ENCODE measurements at places on chromosomes 1 and 21. TPM values are rescaled to one million over a fixed set of nuclear protein-coding genes. Genes with fewer than 3 reads are reported as not detected.

GRCh38 chr1:218845589-218845988 is 328.1 kb upstream of the LYPLAL1 start:
- no peak for DNase-seq

DNA sequence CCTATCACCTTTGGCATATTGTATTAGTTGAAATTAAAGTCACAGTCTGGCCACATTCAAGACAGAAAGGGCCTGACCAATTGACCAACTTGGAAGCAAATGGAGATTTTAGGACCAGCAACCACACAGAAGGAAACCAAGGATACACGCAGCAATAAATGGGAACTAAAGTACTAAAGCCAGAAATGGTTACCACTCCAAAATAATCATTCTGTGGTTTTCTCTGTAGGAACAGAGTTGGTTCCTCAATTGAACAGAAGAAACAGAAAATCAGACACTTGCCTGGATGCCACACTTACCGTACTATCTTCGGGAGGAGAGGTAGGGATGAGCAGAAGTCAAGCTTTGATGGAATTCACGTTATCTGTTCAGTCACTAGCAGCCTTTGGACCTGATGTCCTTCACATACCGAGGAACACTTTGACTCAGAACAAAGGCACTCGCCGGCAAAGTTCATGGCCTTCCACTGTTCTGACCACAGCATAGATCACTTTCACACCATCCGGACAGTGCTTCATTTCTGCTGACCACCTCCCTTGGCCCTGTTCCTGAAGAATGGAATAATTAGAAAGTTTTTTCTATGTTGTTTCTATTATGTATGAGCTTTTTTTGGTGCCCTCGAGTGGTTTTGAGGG is 96.9 kb downstream of the LPAR3 start:
- no peak for DNase-seq

NTNG1 gene
- 1.5 TPM for total RNA-seq

DNA sequence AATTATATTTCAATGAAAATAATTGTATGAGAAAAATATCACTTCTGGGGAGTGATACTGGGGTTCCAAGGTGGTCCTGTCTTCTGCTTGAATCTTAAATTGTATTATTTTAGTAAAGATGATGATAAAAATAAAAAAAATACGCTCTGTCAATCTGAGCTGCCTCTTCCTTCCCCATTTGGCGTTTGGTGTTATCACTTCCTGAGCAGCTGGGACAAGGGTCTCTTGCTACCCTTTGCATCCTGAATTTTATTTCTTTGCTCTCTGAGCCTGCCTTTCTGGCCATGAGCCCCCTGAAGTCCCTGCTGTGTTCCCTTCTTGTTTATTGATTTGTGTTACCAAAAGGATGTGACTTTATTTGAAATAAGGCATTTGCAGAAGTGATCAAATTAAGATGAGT is 111.0 kb downstream of the KCNJ6 start:
- no peak for DNase-seq

- DNase-seq, result no peak
These were observed 18.5 kb downstream of the OPTC start for GRCh38 chr1:203512517-203512847.

ZNF644 gene
- 53.4 TPM for total RNA-seq

DNA sequence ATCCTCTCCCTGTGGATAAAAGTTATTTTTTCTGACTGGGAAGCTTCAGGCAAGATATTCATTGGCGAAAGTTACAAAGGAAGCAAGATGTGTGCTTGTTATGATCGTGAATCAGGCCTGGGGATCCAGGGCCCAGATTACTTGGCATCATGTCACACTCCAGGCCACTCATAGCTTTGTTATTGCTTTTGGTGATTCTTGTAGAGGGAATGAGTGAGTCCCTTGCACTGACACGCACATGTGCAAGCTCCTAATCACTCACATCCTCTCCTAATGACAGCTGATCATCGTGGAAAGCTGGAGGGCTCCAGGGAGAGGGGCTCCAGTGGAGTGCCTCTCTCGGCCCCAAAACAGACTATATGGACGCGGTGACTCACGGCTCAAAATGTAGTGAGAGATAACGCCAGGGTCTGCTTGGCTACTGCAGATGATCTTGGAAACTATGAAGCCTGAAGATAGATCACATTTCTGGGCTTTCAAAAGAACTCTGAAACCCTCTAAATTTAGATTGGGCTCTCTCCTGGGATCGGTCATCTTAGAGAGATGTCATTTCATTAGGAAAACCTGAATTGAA is 481.1 kb upstream of the USP24 start:
- DNase-seq, result no peak

Data from upper lobe of left lung (tissue), 6 donors.